ENCODE measurements at places on chromosomes 5 and 9.

GRCh38 chr9:17116400-17116837 lies 18.4 kb upstream of the CNTLN start:
- no peak for DNase-seq

- no peak for DNase-seq
Observed at GRCh38 chr5:145949474-145949873, 13.1 kb downstream of the SH3RF2 start.

DNA sequence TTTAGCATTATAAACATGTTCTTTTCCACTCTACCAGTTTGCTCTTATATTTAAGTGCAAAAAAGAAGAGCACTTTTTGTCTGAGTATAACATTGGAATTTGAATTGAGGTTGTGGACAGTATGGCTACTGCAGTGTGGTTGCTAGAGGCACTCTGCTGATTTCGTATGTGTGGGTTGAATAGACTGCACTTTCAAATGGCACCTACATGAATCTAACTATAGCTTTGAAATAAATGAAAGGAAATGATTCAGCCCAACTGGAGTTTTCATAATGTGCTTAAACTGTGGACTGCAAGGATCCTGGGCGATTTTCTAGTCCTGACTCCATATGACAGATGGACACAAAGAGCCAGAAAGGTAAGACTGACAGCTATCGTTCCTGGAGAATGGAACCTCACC lies 657.6 kb upstream of the RIOK2 start:
- no peak for DNase-seq

GRCh38 chr5:173665326-173665725 lies 48.9 kb upstream of the BOD1 start:
- DNase-seq = no peak

DNA sequence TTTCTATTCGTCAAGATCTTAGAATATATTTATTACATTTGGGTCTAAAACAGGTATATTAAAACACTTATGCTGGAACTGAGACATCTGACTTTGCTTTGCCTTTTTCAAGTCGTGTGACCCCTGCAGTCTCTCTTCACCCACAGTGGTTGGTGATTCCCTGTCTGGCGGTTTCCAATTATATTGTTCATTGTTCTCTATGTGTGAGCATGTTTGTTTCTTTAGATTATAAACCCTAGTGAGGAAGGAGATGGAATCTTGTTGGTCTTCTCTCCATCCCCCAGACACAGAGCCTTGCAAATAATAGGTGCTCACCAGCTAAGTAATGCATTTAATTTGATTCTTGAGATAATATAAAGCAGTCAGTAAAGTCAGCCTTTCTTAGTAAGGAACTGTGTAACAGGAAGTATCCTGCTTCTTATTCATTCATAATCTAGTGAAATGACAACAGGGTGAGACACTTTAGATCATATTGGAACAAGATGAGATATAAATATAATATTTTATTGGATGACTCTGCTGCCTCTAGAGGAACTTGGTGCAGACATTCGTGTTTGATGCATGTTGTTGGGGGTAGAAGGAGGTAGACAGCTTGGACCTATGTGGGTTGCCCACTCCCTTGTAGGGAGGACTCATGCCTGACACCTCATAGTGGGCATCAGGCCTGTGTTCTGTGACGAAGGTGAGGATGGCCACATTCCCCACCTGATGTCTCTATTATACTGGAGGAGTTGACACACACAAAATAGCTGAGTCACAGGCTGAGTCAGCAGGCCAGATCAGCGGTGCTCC lies 88.1 kb downstream of the FGF1 start:
- DNase-seq = peak; percentile 19

GRCh38 chr9:73541923-73542322 lies 390.3 kb downstream of the ANXA1 start:
- no peak for DNase-seq
